ENCODE measurements at places on chromosomes 12 and 14.

- DNase-seq = peak; percentile 0
These were observed 62.8 kb downstream of the BEGAIN start for GRCh38 chr14:100524233-100524932.

- DNase-seq = no peak
These were observed at the start of gene FITM1 for GRCh38 chr14:24130380-24130716. TSS of gene FITM1 (plus strand) at chr14:24130659. CDS start at chr14:24131564, 905 bp downstream.

GRCh38 chr12:117547209-117547608 is 185.8 kb upstream of the NOS1 start:
- no peak for DNase-seq

DNA sequence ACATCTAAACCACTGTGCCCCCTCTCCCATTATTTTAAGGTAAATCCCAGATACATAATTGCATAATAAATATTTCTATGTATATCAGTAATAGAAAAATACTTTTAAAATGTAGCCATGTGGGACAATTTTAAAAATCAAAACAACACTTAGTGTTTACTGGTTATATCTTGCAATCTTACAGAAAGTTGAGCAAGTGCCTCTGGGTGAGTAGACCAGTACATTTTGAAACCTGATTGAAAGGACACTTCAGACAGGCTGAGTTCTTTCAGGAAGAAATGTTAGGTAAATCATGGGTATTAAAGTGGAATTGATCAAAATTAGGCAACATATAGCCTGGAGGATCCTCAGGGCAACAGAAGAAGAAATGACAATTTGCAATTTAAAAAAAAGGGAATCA is 7.2 kb downstream of the SLC38A4 start:
- DNase-seq = no peak

- DNase-seq = no peak
These were observed 355.3 kb upstream of the SFSWAP start for GRCh38 chr12:131355361-131356245.

DNA sequence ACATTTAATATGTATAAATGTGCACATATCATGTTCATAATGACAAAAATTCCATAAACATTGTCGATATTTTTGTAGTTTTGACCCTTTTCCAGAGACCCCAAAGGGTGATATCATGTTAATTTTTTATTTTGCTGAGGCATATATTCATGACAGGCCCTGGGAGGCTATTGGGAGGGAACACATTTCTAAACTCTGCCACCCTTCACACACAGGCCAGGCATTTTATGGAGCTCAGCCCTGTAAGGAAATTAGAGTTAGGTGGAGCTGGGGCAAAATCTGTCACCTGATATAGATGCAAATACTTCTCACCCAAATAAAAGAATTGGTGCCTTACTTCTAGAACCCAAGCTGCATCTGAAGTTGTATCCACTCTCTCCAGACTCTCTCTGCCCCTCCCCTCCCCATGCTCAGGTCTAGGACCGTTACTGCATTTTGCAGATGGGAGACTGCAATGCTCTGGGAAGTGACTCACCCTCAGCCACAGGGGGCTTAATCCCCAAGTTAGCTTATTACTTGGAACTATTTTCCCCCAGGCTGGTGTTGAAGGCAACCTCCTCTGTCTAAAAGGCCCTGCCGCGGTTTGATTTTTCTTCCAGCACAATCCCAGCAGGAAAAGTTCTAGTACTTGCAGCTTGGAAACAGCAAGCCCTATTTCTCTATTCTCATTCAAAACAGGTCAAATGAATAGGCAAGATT is 238.9 kb downstream of the EMP1 start:
- DNase-seq = no peak

- no peak for DNase-seq
These were observed at the start of gene SDR9C7 for GRCh38 chr12:56933826-56934625. TSS of gene SDR9C7 (minus strand) at chr12:56934408. CDS start at chr12:56934261, 147 bp downstream.

DNA sequence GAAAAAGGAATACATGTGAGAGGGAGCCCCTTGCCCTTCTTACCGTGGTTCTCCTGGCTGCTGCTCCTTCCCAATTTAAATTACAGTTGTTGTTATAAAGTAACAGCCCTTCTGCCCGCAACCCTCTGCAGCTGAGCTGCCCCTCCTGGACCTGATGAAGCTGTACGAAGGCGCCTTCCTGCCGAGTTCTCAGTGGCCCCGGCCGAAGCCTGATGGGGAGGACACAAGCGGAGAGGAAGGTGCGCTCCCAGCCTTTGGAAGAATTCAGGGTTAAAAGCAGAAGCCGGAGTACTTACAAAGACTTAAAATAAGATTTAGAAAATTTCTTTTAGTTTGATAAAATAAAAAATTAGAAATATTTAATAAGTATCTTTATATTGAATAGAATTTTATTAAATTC is 55.2 kb downstream of the EP400 start:
- DNase-seq = no peak

- no peak for DNase-seq
These were observed 240.0 kb downstream of the DIO2 start for GRCh38 chr14:79971330-79971729.

GRCh38 chr12:113171543-113171942 is 13.7 kb downstream of the DDX54 start:
- DNase-seq = no peak

DNA sequence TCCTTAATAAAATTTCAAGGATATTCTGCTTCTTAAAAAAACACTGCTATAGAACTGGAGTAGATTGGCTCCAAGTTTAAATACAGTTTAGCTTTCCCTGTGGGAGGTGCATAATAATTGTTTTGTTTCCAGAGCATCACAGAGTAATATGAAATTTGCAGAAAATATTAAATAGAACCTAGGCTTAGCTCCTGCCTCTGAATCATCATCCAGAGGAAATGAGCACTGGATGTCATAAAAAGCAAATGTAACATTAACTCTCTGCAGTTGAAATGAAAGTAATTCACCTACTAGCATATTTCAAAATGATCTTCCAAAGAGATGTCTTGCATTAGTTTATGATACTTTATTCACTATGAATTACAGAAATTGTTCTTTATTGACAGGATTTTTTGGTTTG is 769.8 kb downstream of the C12orf50 start:
- no peak for DNase-seq

DNA sequence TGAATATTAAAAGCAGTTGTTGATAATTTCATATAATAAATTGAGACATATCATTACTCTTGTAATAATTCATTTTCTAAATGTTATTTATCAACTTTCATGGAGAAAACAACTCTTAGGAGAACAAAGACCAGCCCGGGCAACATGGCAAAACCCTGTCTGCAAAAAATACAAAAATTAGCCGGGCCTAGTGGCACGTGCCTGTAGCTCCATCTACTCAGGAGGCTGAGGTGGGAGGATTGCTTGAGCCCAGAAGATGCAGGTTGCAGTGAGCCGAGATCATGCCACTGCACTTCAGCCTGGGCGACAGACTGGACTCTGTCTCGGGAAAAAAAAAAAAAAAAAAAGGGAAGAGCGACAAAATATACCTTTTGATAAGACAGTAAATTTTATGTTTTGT is 21.2 kb downstream of the SLC35E3 start:
- no peak for DNase-seq

GRCh38 chr12:6318440-6318879 is 8.0 kb downstream of the PLEKHG6 start:
- DNase-seq = no peak

GRCh38 chr14:84152452-84152851 is 1377.5 kb upstream of the FLRT2 start:
- no peak for DNase-seq

DNA sequence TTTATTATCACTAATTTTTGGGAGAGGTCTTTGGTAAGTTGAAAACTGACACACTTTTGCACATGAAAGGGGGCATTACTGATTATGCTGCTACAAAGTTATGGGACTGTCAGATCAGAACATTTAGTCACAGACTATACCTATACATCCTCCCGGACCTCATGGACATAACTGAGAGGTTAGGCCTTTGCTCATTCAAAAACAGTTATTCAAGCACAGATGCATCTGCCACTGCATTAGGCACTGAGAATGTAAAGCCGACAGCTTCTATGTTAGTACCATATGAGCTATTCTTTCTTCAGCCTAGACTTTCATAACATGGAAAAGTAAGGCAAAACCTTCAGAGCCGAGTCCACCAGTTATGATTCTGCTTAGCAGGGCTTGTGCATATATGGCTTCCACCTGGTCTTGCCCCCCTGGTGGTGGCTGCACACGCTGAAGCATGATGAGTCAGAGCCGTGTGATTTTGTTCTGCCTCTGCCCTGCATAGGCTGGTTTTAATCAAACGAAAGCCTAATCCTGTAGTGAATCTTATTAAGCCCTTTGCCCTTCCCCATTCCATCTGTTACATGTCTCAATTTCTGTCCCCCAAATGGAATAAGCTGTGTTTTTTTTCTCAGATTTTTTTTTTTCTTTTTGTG is 21.8 kb upstream of the RNU6-8 start:
- DNase-seq = no peak

- no peak for DNase-seq
These were observed 1.1 kb downstream of the INHBE start for GRCh38 chr12:57456145-57456700.

DNA sequence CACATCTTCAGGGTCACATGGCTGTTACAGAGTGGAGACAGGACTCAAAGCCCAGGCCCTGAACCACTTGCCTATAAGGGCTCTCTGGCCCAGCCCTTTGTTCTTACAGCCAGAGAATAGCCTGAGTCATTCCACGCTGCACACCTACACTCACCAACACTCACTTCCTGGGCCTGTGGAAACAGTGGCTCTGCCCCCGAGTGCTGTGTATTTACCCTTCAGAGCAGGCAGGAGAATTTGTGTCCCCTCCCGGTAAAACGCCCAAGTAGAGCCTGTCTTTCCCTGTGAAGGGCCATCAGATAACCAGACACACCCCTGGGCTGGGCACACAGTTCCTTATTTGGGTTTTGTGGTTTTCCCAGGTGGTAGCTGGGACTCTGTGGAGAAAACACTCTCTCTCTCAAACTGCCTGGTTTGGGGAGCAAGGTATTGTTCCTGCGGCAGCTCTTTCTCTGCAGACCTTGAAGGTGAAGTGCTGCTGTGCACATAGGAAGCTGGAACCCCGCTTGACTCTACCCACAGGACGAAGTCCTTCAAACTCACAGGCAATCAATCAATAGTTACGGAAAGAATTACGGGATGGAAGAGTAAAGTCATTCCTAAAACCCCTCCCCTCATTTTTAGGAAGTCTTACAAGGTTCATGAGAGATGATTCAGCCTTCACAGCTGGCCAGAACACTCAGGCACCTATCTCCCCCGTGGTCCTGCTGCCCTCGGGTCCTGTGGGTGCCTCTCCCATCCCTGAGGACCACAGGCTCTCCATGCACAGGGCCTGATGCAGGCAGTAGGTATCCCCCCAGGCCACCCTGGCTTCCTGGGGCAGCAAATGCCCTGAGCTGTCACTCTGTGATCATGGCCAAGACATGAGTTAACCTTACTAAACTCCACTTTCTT is 20.3 kb downstream of the FIGNL2 start:
- peak; percentile 73 for DNase-seq

DNA sequence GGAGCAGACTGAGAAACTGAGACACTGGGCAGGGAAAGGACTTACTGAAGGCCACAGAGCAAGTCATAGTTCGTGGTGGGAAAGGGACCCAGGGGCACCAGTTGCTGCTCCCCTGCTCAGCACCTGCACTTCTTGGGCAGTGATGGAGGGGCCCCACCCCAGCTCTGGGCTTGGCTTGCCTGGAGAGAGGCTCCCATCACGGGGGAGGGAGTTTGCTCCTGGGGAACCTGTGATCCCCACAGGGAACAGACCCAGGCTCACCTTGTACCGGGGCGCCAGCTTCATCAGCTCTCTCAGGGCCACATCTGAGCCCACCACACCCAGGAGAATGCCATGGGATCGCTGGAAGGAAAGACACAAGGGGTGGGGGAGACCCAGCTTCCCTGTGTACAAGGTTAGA is 39.8 kb downstream of the CACNA2D4 start:
- DNase-seq = no peak

GRCh38 chr12:117098361-117099217 is 627 bp downstream of the TESC start:
- DNase-seq = peak; percentile 25

GRCh38 chr12:6386491-6386890 is 2.5 kb downstream of the LTBR start:
- no peak for DNase-seq

DNA sequence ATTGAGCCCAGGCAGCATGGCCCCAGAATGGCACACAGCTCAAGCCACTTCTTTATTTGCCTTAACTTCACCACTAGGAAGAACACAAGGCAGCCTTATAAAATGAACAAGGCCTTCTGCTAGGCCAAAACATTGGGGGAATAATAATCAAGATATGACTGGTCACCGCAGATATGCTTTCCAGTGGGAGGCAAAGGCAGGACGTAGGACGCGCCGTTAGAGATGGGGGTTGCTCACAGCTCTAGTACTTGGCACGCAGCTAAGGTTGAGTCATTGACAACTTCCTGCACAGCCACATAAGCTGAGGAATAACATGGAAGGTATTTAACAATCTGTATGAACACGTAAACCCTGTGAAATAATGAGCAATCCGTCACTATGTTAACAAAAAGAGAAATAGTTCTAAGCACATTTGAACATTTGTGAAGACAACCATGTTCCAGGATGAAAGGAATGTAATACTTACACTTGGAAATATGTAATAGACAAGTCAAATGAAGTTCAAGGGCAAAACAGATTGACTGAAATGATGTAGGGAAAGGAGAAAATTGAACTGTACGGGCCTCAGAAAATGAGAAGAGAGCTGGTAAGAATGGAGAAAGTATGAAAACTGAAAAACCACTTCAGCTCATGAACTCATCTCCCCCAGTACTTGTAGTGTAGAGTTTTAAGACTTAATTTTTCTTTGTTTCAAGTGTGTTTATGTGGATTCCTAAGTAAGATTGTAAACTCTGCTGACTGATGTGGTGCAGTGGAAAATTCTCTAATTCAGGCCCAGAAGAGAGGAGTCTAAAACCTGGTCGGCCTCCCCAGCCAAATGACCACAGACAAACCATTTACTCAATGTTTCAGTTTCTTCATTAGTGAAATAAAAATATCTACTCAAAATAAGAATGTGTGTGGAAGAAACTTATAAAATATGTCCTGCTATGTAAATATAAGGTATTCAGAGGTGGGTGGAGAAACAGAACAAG is 59.3 kb upstream of the CCDC91 start:
- DNase-seq = no peak

DNA sequence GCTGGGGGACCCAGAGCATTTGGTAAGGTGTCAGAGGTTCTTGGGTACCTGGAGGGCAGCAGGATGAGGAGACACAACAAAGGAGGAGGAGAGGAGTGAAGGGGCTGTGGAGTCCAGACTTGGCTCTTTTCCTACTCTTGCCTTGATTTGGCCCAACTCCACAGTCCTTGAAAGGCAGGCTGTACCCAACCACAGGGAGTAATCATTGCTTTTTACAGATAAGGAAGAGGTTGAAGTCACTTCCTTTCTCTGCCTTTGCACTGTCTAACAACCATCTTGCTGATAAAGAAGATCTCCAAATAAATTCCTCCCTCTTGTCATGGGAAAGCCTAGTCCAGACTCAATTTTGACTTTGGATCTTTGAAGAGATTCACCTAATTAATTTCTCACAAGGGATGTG is 226.8 kb upstream of the HMGA2 start:
- no peak for DNase-seq
